Caco-2 (cell line): ENCODE measurements at places on chromosomes 12 and 14.

DNA sequence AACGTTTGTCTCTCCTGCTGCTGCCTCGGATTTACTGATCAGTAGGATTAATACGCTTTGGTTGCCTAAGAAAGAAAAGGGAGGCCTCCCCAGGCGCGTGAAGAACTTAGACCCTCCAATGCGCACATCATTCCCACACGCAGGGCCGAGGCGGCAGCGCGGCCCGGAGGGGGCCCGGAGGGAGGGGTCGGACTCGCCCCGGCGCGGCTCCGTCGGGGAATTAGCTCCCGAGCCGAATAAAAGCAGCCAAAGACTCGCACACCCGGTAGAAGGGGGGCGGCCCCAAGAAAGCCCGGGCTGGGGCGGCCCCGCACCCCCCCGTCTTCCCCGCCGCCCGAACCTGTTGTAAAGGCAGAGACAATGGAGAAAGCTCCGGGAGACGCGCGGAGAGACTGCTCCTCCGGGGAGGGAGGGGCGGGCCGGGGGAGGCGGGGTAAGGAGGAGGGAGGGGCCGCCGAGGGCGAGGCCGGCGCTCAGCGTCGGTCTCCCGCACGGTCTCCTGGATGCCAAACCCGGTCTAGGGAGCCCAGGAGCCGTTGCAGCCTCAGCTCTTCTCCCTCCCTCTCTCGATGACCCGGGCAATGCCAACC is at the start of gene NELL2:
TSS of gene NELL2 (minus strand) at position 362 of the 590 bp plus-strand sequence. CDS start 446 bp downstream, outside the sequence.
- peak; percentile 45 for DNase-seq

GRCh38 chr12:30646821-30647220 is 48.8 kb downstream of the IPO8 start:
- DNase-seq = no peak

DNA sequence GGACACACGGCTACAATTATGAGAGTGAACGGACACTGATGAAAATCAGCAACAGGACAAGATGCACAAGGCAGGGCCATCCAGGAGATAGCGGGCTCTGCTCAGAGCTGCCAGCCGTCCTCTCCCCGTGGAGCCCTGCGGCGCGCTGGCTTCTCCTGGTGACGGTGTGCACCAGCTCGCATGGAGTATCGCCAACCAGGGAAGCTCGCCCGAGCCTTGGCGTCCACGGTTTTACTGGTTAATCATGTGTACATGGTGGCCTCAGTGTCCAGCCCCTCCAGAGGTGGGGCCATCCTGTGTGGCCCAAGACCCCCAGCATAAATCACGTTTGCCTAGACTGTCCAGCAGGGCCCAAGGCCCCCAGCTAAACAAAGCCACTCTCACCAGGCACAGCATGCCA is 31.2 kb upstream of the DYNC1H1 start:
- DNase-seq = no peak

GRCh38 chr12:119613319-119613936 is 19.9 kb downstream of the TMEM233 start:
- no peak for DNase-seq

DNA sequence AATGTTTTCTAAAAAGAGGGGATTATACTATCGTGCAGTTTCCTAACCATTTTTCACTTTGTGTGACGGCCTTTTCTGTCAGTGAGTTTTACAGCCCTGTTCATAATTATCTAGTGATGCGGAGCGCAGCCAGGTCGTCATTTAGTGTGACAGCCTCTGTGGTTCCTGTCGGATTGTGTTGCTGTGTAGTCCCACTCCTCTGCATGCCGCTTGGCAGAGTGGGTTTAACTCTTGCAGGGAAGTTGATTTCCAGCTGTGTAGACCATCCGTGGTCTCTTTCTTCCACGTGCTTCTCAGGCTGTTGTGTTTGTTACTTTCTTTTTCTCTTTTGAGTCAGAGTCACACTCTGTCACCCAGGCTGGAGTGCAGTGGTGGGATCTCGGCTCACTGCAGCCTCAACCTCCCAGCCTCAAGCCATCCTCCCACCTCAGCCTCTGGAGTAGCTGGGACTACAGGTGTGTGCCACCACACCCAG is 8.6 kb downstream of the RAN start:
- no peak for DNase-seq
